ENCODE measurements at places on chromosomes 1 and 21. TPM values are rescaled to one million over a fixed set of nuclear protein-coding genes. Genes with fewer than 3 reads are reported as not detected.

- peaks cover 2% of the 10 kb centered on the region for H3K4me1 ChIP-seq
- peaks cover 8% of the 10 kb centered on the region for H3K36me3 ChIP-seq
- H3K4me3 ChIP-seq: no peak overlapping the region
- H3K27ac ChIP-seq: no peak overlapping the region
- H3K27me3 ChIP-seq: no peaks in the 10 kb centered on the region
- peak; percentile 82 for DNase-seq
These were observed 10.9 kb upstream of the ALDH4A1 start for GRCh38 chr1:18913065-18913835.

- no peaks in the 10 kb centered on the region for H3K4me1 ChIP-seq
- no peak overlapping the region for H3K27ac ChIP-seq
- H3K4me3 ChIP-seq: no peak overlapping the region
- peaks cover 13% of the 10 kb centered on the region for H3K27me3 ChIP-seq
These were observed 63.4 kb downstream of the NTMT2 start for GRCh38 chr1:170209125-170209524.

DNA sequence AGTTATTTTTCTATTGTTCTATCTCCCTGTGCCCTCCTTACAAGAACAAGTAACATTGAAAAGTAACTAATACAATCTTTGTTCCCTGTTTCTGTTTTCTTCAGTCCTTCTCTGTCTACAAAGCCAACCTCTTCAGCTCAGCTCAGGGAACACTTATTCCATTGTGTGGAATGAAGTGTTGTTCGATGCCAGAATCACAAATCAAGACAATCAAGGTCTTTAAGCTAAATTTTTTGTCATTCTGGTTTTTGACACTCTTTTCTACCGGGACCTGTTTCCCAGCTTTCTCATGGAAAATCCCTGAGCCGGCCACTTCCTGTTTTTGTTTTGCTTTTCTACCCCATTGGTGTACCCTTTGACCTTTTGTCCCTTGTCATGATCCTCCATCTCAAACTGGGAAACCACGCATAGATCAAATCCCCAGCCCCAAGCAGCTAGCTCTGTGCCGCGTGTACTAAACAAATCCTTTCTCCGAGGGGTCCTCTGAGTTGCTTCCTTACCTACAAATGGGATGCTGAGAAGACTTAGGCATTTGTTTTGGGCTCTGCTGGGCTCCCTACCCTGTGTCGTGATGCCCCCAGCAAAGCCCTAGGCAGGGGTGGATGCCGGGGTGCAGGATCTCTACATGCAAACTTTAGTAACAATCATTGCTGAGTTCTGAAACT lies 141.8 kb downstream of the TOMM20 start:
- H3K4me3 ChIP-seq: no peak overlapping the region
- DNase-seq: no peak
- peak overlapping the region; percentile 31 for H3K27ac ChIP-seq

GRCh38 chr1:218852527-218852926 lies 321.2 kb upstream of the LYPLAL1 start:
- H3K27ac ChIP-seq: no peak overlapping the region
- no peaks in the 10 kb centered on the region for H3K27me3 ChIP-seq
- H3K4me1 ChIP-seq: no peaks in the 10 kb centered on the region
- no peaks in the 10 kb centered on the region for H3K36me3 ChIP-seq
- H3K4me3 ChIP-seq: no peak overlapping the region

DNA sequence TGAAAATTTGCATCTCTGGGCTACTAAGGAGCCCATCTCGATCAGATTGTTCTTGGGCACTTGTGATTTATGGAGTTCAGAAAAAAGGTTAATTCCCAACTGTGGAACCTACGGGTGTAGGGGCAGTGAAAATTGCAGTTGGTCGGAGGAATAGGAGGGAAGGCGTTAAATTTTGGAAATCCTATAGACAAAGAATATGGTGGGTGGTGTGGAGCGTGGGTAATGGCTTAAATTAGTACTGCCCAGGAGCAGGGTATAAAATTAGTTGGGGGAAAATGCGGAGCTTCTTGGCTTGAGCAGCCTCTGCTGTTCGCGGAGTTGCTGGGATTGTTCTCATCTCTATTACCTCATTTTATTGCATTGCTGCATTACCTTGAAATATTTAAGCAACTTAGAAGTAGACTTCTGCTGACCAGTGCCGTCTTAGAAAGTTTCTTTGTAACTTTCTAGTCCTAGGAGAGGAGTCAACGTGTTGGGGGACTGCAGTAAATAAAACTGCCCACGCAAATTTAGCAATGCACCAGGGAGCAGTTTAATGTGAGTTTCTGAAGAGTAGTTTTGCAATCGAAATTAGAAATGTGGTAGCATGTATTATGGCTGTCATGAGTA lies 514 bp downstream of the S1PR1 start:
- H3K27me3 ChIP-seq: no peaks in the 10 kb centered on the region
- no peak for DNase-seq
- peaks cover 34% of the 10 kb centered on the region for H3K36me3 ChIP-seq
- peaks cover 48% of the 10 kb centered on the region for H3K4me1 ChIP-seq

DNA sequence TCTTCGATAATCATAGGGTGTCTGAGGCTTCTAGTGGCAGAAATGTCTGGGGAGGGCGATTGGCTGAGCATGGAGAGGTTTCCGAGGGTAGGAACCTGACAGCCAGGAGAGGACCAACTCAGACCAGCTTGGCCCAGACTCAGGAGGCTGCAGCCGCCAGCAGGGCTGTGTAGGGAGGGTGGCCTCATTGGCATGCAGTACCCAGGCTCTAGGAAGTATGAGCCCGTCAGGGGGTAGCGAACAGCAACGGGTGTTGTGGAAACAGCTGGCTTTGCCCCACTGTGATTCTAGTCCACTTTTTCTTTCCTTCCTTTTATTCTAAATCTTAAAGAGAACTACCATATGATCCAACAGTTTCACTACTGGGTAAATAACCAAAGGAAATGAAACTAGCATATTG lies 103.3 kb downstream of the DIRAS3 start:
- no peaks in the 10 kb centered on the region for H3K27me3 ChIP-seq
- no peak overlapping the region for H3K4me3 ChIP-seq

DNA sequence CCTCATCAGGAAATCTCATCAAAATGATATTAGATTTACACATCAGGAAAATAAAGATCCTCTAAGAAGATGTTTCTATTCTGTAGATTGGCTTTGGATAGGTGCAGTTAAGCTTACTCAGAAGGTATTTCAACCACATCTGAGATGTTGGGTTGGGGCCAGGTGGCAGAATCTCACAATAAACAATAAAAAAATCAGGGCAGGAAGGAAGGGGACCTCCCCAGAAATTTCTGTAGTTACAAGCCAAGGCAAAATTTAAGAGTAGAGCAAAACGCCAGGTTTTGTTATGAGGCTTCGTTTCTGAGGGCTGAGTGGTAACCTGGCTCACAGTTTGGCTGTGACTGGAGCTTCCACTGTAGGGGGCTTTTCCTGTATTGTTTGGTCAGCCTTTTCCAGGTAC lies 84.8 kb downstream of the HUNK start:
- no peak overlapping the region for H3K4me3 ChIP-seq
- DNase-seq: no peak
- no peaks in the 10 kb centered on the region for H3K36me3 ChIP-seq
- H3K27ac ChIP-seq: no peak overlapping the region
- peaks cover 1% of the 10 kb centered on the region for H3K27me3 ChIP-seq

The SERPINC1 gene
- total RNA-seq: not detected

The SMIM1 gene
- total RNA-seq: 0.94 TPM

The RIMS3 gene
- total RNA-seq: 6.9 TPM

The FABP3 gene
- not detected for total RNA-seq

The MAP1LC3C gene
- not detected for total RNA-seq
